ENCODE measurements at places on chromosomes 11 and 22. TPM values are rescaled to one million over a fixed set of nuclear protein-coding genes. Genes with fewer than 3 reads are reported as not detected.

DNA sequence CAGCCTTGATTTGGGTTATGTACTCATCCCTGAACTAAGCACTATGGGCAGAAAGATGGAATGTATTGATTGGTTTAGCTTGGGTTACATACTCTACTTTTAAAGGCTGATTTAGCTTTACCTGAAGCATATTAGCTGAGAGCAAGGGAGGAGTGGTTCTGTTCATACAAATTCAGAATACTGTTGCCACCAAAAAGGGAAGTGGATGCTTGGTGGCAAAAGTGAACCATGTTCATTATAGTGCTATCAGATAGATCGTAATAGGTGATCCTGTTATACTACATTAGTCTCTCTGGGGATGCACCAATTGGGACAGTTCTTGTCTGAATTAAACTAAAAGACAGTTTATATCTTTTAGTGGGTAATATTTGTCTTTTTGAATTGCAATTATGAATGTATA lies 44.5 kb upstream of the RRM1 start:
- no peak overlapping the region for H3K4me3 ChIP-seq
- no peaks in the 10 kb centered on the region for H3K36me3 ChIP-seq
- no peak for DNase-seq
- no peaks in the 10 kb centered on the region for H3K27me3 ChIP-seq
- no peak overlapping the region for H3K27ac ChIP-seq

DNA sequence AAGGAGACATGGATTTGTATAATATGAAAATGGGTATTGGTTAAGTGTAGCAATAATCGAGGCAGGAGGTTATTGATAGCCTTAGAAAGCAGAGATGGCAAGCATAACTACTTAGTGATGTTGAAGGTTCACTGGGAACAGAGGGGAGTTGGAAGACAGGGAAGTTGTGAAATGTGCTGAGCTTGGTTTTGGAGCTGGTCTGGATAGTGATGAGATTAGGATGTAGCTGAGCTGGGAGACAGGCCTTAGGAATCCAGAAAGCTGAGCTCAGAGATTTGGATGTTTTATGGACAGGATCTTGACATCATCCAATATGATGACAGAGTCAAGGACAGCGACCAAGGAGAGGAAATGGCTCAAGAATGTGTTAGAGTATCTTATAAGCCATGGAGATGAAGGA lies 113.1 kb downstream of the ARHGAP42 start:
- no peaks in the 10 kb centered on the region for H3K36me3 ChIP-seq
- H3K27ac ChIP-seq = no peak overlapping the region
- H3K4me3 ChIP-seq = no peak overlapping the region

The CFAP300 gene
- 6.5 TPM for total RNA-seq

- H3K27ac ChIP-seq = no peak overlapping the region
- no peak overlapping the region for H3K4me3 ChIP-seq
- DNase-seq = peak; percentile 74
- peaks cover 5% of the 10 kb centered on the region for H3K27me3 ChIP-seq
- no peaks in the 10 kb centered on the region for H3K36me3 ChIP-seq
Observed at GRCh38 chr11:125939081-125939521, 6.7 kb upstream of the VSIG10L2 start.

The OR10A2 gene
- not detected for total RNA-seq

The SEC14L6 gene
- total RNA-seq = not detected

DNA sequence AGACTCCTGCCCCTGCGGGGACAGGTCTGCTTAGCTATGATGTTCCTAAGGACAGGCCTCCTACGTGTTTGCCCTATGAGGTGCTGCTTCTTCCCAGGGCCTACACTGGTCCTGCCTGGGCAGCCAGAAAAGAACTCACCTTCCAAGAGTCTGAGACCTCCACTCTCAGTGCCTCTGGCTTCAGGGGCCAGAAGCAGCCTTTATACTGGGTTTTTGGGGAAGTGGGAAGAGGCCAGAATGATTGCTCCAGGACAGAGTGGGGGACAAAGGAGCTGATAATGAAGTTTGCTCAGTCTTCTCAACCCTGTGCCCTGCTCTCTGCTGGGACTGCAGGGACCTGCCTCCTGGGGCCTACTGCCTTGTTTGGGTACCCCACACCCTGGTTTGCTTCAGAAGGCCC lies at the start of gene PRG3:
TSS of gene PRG3 (minus strand) at position 176 of the 400 bp plus-strand sequence. CDS start 442 bp downstream, outside the sequence.
- no peaks in the 10 kb centered on the region for H3K36me3 ChIP-seq
- no peak within 1 kb of the TSS for H3K27ac ChIP-seq
- H3K4me3 ChIP-seq = no peak within 1 kb of the TSS

GRCh38 chr22:37626144-37626543 lies 13.3 kb upstream of the SH3BP1 start:
- no peaks in the 10 kb centered on the region for H3K4me1 ChIP-seq
- H3K36me3 ChIP-seq = peaks cover 34% of the 10 kb centered on the region
- peak; percentile 72 for DNase-seq

The YPEL4 gene
- 0.72 TPM for total RNA-seq

- DNase-seq = no peak
- no peaks in the 10 kb centered on the region for H3K4me1 ChIP-seq
- no peak overlapping the region for H3K4me3 ChIP-seq
- H3K27ac ChIP-seq = no peak overlapping the region
Observed at GRCh38 chr11:114218508-114218907, 77.7 kb upstream of the NNMT start.

The VSTM5 gene
- 0.36 TPM for total RNA-seq

GRCh38 chr22:17678817-17679385 lies 40.3 kb downstream of the BCL2L13 start:
- no peak overlapping the region for H3K4me3 ChIP-seq
- no peaks in the 10 kb centered on the region for H3K36me3 ChIP-seq
- no peak overlapping the region for H3K27ac ChIP-seq
- DNase-seq = no peak
- no peaks in the 10 kb centered on the region for H3K4me1 ChIP-seq

DNA sequence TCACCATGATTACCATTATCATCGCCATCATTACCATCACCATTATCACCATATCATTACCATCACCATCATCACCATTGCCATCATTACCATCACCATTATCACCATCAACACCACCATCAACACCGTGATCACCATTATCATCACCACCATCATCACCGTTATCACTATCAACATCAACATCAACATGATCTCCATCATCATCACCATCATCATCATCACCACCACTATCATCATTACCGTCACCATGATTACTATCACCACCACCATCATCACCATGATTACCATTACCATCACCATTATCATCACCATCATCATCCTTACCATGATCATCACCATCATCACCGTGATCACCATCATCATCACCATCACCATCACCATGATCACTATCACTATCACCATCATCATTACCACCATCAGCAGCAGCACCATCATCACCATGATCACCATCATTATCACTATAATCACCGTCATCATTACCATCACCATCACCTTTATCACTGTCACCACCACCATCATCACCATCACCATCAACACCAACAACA lies 753.7 kb downstream of the BRD1 start:
- no peaks in the 10 kb centered on the region for H3K4me1 ChIP-seq
- no peaks in the 10 kb centered on the region for H3K27me3 ChIP-seq
- H3K4me3 ChIP-seq = no peak overlapping the region
- no peaks in the 10 kb centered on the region for H3K36me3 ChIP-seq
- no peak overlapping the region for H3K27ac ChIP-seq

The PKNOX2 gene
- total RNA-seq = 1.2 TPM

DNA sequence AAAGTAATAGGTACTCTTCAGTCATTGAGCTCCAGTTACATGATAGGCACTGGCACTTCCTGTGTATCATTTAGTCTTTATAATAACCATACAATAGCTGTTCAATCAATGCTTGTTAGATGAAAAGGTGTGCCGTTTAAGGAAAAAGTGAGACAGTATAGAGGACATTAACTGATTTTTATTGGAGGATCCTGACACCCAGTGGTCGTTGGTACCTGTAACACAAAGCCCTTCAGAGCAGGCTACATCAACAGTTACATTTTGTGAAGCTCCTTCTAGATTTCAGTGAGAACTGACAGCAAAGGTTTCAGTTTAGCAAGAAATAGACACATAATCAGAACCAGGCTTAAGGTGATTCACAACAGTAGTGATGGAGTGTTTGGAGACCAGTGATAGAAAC lies 44.2 kb downstream of the CCDC81 start:
- DNase-seq = no peak
- H3K27ac ChIP-seq = no peak overlapping the region
- H3K27me3 ChIP-seq = no peaks in the 10 kb centered on the region
- peaks cover 5% of the 10 kb centered on the region for H3K4me1 ChIP-seq
- H3K4me3 ChIP-seq = no peak overlapping the region

GRCh38 chr11:46307369-46307768 lies 29.9 kb downstream of the CREB3L1 start:
- no peak for DNase-seq
- H3K4me3 ChIP-seq = no peak overlapping the region
- peaks cover 21% of the 10 kb centered on the region for H3K4me1 ChIP-seq
- H3K27ac ChIP-seq = no peak overlapping the region
- no peaks in the 10 kb centered on the region for H3K27me3 ChIP-seq
- peaks cover 67% of the 10 kb centered on the region for H3K36me3 ChIP-seq

The MRGPRD gene
- total RNA-seq = not detected

GRCh38 chr11:116890193-116890592 lies 52.8 kb upstream of the APOA1 start:
- H3K27ac ChIP-seq = no peak overlapping the region
- peaks cover 20% of the 10 kb centered on the region for H3K4me1 ChIP-seq
- H3K36me3 ChIP-seq = peaks cover 4% of the 10 kb centered on the region

- no peak overlapping the region for H3K4me3 ChIP-seq
- no peaks in the 10 kb centered on the region for H3K4me1 ChIP-seq
- H3K27ac ChIP-seq = no peak overlapping the region
- DNase-seq = peak; percentile 18
- peaks cover 3% of the 10 kb centered on the region for H3K27me3 ChIP-seq
- H3K36me3 ChIP-seq = no peaks in the 10 kb centered on the region
Observed at GRCh38 chr22:36918586-36919284, 5.3 kb downstream of the CSF2RB start.

GRCh38 chr11:15653191-15653710 lies 538.5 kb downstream of the INSC start:
- peaks cover 12% of the 10 kb centered on the region for H3K4me1 ChIP-seq
- no peak overlapping the region for H3K27ac ChIP-seq
- DNase-seq = no peak
- no peak overlapping the region for H3K4me3 ChIP-seq
- H3K27me3 ChIP-seq = peaks cover 13% of the 10 kb centered on the region

DNA sequence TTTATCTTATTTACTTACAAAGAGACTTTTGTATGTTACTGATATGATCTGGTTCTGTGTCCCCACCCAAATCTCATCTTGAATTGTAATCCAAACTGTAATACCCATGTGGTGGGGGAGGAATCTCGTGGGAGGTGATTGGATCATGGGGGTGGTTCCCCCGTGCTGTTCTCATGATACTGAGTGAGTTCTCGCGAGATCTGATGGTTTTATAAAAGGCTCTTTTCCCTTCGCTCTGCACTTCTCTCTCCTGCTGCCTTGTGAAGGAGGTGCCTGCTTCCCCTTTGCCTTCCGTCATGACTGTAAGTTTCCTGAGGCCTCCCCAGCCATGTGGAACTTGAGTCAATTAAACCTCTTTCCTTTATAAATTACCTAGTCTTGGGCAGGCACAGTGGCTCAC lies 42.4 kb upstream of the WNT7B start:
- H3K4me1 ChIP-seq = peaks cover 4% of the 10 kb centered on the region
- no peak overlapping the region for H3K27ac ChIP-seq
- DNase-seq = no peak
- no peaks in the 10 kb centered on the region for H3K27me3 ChIP-seq

- H3K27ac ChIP-seq = no peak overlapping the region
- DNase-seq = peak; percentile 69
- peaks cover 31% of the 10 kb centered on the region for H3K27me3 ChIP-seq
- no peaks in the 10 kb centered on the region for H3K4me1 ChIP-seq
Observed at GRCh38 chr11:134333312-134333711, 1.5 kb downstream of the GLB1L2 start.

DNA sequence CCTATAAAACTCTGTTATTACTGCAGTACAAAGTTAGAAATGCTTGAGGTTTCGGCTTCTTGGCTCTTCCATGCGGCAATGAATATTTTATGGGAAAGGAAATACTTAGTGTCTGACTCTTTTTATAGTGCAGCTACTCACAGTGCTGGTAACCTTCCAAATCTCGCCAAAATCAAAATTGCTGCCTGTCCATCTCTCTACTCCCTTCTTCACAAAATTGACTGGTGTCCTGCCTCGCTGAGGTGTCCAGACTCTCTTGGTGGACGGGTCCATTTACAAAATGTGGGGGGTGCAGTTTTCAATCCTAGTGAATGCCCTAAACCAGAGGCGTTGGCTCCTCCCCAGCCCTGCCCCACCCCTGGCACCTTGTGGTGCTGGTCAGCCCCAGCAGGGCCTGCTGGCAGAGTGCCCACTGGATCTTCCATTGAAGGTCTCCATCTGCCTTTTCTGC lies 73.5 kb downstream of the ZBTB16 start:
- H3K27ac ChIP-seq = peak overlapping the region; percentile 43
- DNase-seq = peak; percentile 91
- H3K27me3 ChIP-seq = peaks cover 27% of the 10 kb centered on the region
- H3K4me1 ChIP-seq = peaks cover 42% of the 10 kb centered on the region
- no peaks in the 10 kb centered on the region for H3K36me3 ChIP-seq

DNA sequence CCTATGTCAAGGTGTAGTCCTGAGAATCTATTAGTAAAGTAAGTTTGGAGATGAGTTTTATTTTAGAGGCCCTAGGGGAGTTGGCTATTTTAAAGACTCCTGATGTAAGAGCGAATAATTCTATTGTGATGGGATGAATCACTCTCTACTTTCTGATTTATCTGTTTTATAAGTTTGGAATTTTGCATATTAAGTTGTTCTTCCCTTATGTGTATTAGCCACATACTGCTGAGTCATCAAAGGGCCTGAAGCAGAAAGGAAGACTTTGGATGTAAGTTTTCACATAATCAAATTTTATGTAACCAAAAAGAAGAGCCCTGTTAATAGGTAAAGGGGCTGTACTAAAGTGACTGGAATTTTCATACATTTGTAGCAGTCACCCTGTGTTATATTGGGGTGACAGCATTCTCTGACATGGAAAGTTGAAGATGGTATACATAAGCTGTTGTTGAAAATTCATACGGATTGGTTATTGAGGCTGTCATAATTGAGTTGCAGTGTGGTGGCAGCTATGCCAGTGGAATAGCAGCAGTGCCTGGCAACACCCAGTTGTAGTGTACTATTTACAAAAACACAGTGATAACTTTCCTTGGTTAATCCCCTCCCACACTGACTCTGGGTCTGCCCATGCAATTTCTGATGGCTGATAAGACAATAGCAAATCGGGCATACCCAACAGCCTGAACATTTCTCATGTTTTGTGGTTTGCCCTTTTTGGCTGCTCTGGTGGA lies 90.6 kb upstream of the NTM start:
- no peaks in the 10 kb centered on the region for H3K4me1 ChIP-seq
- peak; percentile 18 for DNase-seq
- no peaks in the 10 kb centered on the region for H3K36me3 ChIP-seq
- no peak overlapping the region for H3K4me3 ChIP-seq
- no peak overlapping the region for H3K27ac ChIP-seq

- H3K4me3 ChIP-seq = no peak overlapping the region
- no peak for DNase-seq
- no peaks in the 10 kb centered on the region for H3K27me3 ChIP-seq
- peaks cover 38% of the 10 kb centered on the region for H3K4me1 ChIP-seq
Observed at GRCh38 chr11:76790251-76790650, 7.1 kb downstream of the TSKU start.

Measured in osteoblast (primary cell).